ENCODE measurements at places on chromosomes 5 and 9.

DNA sequence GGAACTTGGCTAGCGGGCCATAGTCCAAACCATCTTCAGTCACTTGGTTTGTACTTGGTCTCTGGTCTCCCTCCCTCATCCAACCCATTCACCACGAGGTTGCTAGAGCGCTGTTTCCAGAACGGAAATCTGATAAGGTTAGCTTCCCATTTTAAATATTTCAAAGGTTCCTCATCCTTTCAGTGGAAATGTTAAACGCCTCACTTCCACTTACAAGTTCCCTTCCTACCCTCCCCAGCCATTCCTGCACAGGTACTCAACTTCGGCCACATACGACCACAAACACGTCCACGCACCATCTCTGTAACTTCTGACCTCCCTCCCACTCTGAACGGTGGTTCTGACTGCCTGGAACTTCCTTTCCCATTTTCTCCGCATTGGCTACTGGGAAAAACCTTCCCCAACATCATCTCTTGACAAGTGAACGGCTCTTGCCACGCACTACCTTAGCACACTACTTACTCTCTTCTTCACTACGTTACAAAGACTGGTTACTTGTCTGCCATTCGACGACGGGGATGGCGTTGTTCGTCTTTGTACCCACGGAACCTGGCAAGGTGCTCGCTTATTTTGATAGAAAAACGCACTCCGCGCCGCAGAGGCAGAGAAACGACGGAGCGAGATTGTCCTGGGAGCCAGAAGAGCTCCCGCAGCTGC is 629 bp downstream of the CCNH start:
- DNase-seq = peak; percentile 20

- DNase-seq = no peak
These were observed 118.3 kb downstream of the PIK3R1 start for GRCh38 chr5:68333649-68334552.

- no peak for DNase-seq
These were observed 162.8 kb downstream of the TLE1 start for GRCh38 chr9:81526587-81526986.

DNA sequence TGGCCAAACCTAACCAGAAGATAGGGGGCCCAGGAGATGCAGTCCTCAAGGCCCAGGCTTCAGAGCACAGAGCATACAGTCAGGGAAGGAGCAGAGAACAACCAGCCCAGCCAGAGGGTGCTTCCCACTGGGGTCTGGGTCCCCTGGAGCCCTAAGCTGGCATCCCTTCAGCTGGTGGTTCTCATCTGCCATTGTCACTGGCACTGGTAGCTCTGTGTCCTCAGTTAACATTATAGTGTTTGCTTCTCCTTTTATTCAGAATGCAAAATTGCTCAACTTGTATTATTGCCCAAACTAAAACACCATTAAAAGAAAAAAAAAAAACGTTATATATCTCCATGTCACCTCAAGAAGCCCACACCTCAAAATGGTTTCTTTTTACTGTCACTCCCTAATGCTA is 219.2 kb downstream of the ENC1 start:
- DNase-seq = no peak

GRCh38 chr9:104872656-104873488 is 55.1 kb downstream of the ABCA1 start:
- peak; percentile 13 for DNase-seq

DNA sequence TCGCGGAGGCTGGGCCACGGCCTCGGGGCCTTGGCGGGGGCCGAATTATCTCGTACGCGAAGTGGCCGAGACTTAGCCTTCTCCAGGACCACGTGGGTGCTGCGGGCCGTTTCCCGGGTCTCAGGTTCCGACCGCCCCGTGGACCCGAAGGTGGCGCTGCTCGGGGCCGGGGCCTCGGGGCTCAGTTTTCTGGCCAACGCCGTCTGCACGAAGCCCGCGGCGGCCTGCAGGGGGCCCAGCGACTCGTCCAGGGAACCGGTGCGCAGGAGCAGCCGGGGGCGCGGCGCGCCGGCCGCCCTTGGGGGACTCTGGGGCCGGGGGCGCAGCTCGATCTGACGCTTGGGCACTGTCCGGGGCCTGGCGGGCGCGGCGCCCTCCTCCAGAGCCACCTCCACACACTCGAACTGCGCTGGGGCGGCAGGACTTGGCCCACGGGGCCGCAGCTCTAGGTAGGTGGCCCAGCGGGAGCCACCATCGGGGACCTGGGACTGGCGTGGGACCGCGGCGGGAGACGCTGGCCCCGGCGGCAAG is 716 bp downstream of the PROB1 start:
- peak; percentile 77 for DNase-seq

DNA sequence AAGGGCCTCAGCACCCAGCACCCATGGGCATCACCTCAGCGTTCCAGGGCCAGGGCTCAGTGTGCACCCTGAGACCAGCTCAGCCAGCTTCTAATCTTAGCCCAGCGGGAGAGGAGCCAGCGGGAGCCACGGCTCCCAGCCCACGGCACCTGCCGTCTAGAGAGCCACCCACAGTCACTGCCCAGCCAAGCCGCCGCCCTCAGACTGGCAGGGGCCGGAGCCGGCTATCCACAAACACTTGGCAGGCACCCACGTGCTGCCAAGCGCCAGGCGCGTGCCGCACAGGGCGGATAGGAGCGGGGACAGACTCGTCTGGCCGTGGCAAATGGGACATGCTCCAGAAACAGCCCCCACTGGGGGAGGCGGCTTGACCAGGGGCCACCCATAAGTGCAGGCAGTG is 18.6 kb downstream of the BRD3 start:
- DNase-seq = no peak

GRCh38 chr9:116377179-116377798 is 223.7 kb downstream of the PAPPA start:
- DNase-seq = no peak

DNA sequence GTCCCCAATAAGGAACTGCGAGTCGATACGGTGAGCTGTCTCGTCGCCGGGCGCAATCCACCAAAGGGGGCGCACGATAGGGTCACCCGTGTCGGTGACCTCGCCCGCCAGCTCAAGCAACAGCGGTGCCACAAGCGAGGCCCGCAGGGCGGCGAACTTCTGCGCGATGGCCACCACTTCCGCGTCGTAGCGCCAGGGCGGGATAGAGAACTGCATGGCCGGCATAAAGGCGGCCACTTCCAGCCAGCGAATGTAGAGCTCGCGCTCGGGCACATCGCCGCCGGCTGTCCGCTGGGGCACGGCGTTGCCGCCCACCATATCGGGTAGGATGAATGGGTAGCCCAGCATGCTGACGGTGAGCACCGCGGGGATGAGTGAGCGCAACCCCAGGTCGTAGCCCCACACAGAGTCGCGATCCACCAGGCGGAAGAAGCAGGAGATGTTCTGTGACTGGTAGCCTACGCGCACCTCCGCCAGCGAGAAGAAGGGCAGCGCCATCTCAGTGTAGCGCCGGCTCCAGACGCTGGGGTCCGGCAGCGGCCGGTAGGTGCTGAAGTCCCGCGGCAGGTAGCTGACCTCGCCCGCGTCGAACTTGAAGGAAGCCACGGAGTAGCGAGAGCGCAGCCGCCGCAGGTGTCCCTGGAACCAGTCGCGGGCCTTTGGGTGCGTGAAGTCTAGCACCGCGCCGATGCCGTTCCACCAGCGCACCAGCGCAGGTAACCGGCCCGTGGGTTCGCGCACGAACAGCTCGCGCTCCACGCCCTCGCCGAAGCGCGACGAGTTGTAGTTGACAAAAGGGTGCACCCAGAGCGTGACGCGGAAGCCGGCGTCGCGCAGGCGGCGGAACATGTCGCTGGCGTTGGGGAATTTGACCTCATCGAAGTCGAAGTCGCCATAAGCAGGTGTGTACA is 5.5 kb downstream of the MYORG start:
- no peak for DNase-seq

- DNase-seq = no peak
These were observed 46.9 kb upstream of the HSD17B4 start for GRCh38 chr5:119405419-119405818.

DNA sequence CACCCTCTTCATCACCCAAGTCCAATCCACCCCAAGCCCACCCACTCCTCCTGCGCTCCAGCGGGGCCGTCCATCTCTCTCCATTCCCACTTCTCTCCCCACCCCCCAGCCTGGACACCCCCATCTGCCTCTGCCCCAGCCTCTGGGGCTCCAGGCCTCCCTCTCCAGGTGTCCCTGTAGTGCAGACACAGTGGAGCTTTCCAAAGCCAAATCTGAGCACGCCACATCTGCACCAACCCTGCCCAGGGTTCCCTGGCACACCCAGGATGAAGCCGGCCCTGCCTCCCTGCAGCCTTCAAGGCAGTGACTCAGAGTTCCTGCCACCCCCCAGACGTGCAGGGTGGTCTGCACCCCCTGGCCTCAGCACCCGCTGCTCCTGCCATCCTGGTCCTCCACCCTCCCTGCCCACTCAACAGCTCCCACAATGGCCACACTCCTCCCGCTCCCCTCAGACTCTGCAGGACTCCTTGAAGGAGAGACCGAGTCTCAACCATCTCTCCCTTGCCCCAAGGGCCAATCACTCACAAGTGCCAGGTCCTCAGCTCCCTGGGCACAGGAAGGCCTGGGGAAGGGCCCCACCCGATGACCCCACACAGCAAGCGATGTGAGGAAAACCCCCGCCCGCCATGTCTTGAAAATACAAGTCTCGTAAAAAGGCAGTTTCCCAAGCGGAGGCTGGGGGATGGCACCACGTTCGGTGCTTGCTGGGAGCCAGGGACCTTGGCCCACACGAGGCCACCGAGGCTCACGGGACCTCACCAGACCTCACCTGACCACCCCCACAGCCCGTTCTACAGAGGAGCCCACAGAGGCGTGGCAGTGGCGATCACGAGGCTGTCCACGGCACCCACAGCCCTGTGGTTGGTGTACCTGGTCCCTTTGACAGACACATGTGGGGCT is 22.2 kb downstream of the VAV2 start:
- no peak for DNase-seq

GRCh38 chr5:169301986-169302385 is 1.0 kb upstream of the SLIT3 start:
- DNase-seq = no peak

GRCh38 chr5:30831605-30832004 is 361.9 kb upstream of the CDH6 start:
- DNase-seq = no peak

DNA sequence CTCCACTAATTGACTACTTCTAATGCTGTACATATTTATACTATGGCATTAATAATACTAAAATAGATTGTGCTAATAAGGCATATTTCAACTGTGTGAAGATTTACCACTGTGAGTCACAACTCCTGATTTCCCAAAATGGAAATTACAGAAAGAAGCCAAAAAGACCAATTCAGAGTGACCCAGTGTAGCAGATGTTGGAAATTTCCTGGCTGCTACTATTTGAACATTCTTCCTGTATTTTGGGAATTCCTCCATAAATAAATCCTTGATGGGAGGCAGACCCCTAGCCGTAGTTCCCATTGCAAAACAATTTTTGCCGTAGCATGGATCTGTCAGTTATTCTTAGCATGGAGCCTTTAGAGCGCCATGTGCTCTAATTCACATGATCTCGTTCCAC is 11.4 kb upstream of the PRUNE2 start:
- no peak for DNase-seq

DNA sequence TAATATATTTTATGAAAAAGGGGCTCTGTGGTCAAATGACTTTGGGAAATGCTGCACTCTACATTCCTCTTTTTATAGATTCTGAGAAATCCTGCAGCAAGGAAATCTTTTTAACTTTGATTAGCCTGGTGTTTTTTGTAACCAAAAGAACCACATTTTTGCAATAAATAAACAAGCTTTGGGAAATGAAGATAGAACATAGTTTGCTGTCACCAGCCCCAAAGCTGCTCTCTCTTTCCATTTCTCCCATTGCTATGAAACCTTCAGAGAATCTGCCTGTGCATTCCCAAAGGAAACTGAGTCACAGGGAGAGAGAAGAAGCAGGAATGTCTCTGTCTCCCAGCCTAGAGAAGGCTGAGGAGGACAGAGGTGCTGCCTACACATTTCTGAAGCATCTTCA is 59.0 kb downstream of the COL15A1 start:
- no peak for DNase-seq

DNA sequence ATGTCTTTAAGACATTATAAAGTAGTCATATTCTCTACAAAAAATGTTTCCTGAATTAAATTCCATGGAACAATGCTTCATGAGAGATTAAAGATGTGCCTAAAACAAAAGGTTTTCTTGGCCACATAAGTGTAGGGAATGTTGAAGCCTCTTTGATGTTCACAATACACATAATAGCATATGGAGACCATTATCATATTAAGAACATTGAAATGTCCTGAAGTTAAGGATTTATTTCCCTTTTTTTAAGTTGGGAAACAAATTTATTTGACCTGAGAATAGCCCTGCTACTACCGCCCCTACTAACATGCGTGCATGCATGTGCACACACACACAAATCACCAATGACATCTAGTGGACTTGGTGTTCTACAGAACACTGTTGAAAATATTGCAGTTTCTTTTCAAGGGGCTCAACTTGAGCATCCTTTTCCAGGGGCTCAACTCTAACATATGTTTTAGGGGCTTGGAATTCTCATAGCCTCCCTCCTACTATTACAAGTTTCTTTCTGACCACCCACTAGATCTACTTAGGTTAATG is 124.9 kb upstream of the C6 start:
- DNase-seq = no peak

DNA sequence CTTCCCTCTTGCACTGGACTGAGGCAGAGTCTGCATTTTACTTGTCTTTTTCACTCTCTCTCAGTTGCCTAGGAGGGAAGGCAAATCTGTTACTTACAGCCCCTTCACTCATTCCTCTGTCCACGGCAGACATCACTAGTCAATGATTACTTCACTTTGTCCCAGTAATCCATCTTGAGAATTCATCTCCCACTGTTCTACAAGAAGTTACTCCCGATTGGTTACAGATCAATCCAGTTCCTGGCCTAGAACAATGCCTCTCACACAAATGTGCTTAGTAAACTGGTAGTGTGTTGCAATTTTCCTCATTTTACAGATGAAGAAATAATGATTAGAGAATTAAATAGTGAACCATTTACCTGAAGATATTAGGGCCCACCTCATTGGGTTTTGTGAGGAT is 49.7 kb upstream of the SPATA31D4 start:
- DNase-seq = no peak

DNA sequence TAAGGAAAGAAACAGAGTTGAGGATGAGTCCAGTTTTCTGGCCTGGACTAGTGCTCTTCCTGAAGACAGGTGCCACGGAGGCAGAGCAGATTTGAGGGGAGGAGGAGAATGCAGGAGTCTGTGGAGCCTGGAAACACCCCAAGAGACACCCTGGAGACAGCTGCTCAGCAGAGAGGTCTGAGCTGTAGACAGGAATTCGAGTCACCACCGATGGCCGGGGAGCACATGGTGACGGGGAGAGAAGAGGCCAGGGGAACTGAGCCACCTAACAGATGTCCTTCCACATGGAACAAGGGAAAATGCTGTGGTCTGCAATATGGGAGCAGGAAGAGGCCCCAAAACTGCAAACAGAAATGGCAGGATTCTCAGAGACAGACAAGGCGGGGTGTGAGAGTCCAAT is 22.9 kb downstream of the CPLX2 start:
- no peak for DNase-seq

DNA sequence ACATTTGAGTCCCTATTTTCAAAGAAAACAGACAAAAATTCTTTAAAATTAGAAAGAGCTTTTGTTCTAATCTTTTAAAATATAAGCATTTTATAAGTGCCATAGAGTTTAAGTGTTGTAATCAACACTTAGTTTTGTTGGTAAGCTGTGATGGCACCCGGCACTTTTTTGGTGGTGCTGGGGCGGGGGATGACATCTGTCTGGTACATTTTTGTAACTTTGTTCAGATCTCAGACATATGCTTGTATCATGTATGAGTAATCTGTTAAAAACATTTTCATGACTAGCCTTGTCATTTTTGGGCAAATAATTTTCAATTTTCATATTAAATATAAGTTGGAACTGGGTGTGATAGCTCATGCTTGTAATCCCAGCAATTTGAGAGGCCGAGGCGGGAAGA is 51.7 kb downstream of the UBAP1 start:
- DNase-seq = no peak
